ENCODE measurements at places on chromosomes 16 and 17.

GRCh38 chr16:51624080-51624775 lies 473.2 kb upstream of the SALL1 start:
- no peak for DNase-seq

DNA sequence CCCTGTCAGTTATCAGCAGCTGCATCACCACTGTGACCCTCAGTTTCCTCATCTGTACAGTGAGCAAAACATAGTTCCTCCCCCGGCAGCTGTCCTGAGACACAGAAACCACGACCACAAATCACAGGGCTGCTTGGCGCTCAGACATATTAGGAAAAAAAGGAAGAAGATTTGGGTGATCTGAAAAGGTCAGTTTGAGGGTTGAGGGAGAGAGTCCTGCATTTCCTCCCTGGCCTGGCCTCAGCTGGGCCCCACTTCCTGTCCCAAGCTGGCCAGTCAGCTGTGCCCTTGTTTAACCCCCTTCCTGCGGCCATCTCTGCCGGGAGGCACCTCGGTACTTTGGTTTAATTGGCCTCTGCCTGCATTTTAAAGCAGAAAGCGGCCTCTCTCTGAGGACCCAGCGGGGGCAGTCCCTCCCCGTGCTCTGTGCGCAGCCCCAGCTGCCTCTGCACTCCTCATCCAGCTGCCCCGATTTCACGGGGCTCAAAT lies 24.0 kb upstream of the CIBAR2 start:
- DNase-seq = no peak

- DNase-seq = peak; percentile 79
Observed at GRCh38 chr16:88815901-88816589, 4.3 kb upstream of the APRT start.

DNA sequence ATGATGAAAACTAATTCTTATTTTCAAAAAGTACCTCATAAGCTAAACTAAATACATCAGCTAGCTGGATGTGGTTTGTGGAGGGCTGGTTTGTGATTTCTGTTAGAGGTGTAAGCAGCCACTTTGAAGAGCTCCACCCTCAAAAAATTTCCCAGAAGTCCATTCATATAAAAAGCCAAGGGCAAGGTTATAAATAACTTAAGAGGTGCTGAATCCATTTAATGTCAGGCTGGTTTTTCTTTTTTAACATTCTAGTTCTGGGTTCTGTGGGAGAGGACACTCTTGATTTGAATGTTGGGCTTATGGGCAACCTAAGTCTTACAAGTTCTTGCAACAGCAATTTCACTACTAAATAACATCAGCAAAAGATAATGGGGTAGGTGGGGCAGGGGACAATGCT lies 3.4 kb upstream of the WIPI1 start:
- DNase-seq = no peak

- DNase-seq = no peak
Observed at GRCh38 chr17:76095943-76096342, 7.6 kb downstream of the EXOC7 start.

DNA sequence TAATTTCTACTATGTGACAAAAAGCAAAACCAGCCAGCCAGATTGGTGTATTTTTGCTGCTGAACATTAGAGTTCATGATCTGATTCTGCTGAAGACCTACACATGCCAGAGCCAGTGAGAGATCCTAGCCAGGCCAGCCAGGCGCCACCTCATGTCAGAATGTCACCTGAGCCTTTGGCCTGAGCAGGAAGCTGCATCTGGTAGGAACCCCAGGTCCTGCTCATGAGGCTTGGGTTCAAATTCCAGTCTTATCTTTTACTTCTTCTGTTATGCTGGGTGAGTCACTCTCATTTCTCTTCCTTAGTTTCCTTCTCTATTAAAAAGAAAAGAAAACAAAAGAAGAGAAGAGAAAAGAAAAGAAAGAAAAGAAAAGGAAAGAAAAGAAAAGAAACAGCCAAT lies 585.1 kb upstream of the CDH5 start:
- no peak for DNase-seq

- no peak for DNase-seq
Observed at GRCh38 chr17:15452746-15453145, 14.7 kb downstream of the CDRT4 start.

Measured in NCI-H526 (cell line).